Nasal cavity respiratory epithelium epithelial cell of viscerocranial mucosa (primary cell): ENCODE measurements at places on chromosomes 12 and 14. TPM values are rescaled to one million over a fixed set of nuclear protein-coding genes. Genes with fewer than 3 reads are reported as not detected.

The CFAP54 gene
- under 0.01 and 0.78 TPM in 2 replicates for total RNA-seq

The CD163L1 gene
- under 0.01 and 0.14 TPM in 2 replicates for total RNA-seq

The EXOC3L4 gene
- not detected in 2 replicates for total RNA-seq

The MANSC1 gene
- total RNA-seq, result 1.2 and 2.7 TPM in 2 replicates

The ADAM20 gene
- 0.68 and 2.5 TPM in 2 replicates for total RNA-seq

The GALNT6 gene
- 6.5 and 73.5 TPM in 2 replicates for total RNA-seq

The REM2 gene
- under 0.01 and 0.14 TPM in 2 replicates for total RNA-seq

The MYF6 gene
- total RNA-seq, result not detected in 2 replicates

The IL26 gene
- total RNA-seq, result not detected in 2 replicates

The HIP1R gene
- 33.8 and 50.9 TPM in 2 replicates for total RNA-seq

The PLXNC1 gene
- total RNA-seq, result 0.50 TPM in 1 of 2 replicates, not detected in the other

The DCAF4 gene
- total RNA-seq, result 8.2 and 19.2 TPM in 2 replicates

The PLEK2 gene
- total RNA-seq, result 27.8 and 50.2 TPM in 2 replicates

The C12orf54 gene
- total RNA-seq, result 3.5 and 5.1 TPM in 2 replicates

The CCDC184 gene
- total RNA-seq, result not detected in 2 replicates

The PMCH gene
- not detected in 2 replicates for total RNA-seq

The CCDC175 gene
- total RNA-seq, result not detected in 2 replicates

The AKAP5 gene
- total RNA-seq, result under 0.01 and 0.28 TPM in 2 replicates

The ANKRD33 gene
- total RNA-seq, result not detected in 2 replicates
